Activated T-helper 9 cell treated with anti-CD3 and anti-CD28 coated beads, Interleukin-2, amount 50 U/mL, for 16 hours (primary cell): ENCODE measurements at places on chromosomes 12 and 14.

GRCh38 chr14:72528059-72528862, 365.6 kb downstream of the DPF3 start:
- no peak for DNase-seq

GRCh38 chr14:63713764-63714163, 14.1 kb downstream of the SGPP1 start:
- DNase-seq, result no peak

DNA sequence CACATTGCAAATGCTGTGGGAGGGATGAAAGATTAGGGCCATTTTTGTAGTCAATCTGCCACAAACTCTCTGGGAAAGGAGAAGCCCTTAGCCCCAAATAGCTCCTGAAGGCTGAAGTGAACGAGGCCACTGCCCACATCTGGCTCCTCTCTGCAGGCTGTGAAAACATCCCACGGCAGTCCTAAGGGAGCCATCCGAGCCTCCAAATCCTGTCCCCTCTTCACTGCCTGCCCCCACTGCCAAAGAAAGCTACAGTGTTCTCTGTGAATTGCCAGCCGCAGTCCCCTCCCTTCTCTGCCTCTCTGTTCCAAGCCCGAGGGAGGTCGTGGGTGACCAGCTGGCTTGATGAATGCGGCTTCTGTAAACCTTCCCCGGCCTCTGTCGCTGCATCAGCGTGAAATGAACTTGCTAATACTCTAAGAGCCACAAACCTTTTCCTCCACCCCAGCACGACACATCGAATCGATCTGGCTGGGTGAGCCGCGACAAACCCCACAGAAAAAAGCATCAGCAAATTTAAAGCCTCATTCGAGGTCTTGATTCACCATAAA, 180.7 kb upstream of the NRXN3 start:
- no peak for DNase-seq

- no peak for DNase-seq
Observed at GRCh38 chr14:64508215-64508776, 3.7 kb downstream of the ZBTB1 start.

- no peak for DNase-seq
Observed at GRCh38 chr12:5433845-5434646, 2.1 kb downstream of the NTF3 start.

- DNase-seq, result no peak
Observed at GRCh38 chr12:32301216-32301615, 98.1 kb upstream of the FGD4 start.

DNA sequence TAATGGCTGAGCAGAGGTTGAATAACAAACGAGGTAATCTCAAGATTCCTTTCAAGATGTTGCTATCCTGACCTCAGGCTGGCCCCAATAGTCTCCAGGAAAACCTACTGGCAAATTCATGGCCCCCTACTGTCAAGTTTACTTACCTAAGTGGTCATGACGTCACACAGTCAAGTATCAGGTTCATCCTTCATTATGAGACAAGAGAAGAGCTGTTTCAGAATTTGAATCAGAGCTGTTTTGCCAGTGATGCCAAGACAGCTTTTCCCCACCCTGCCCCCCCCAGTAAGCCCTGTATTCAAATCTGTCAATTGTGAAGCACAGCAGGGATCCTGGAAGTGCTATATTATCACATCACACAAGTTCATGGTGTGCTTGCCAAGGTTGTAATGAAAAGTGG, 509.6 kb downstream of the NOVA1 start:
- no peak for DNase-seq

GRCh38 chr14:74531006-74531405, 37.4 kb downstream of the ISCA2 start:
- DNase-seq, result no peak

GRCh38 chr12:50050410-50051098, 6.8 kb upstream of the ASIC1 start:
- DNase-seq, result no peak

DNA sequence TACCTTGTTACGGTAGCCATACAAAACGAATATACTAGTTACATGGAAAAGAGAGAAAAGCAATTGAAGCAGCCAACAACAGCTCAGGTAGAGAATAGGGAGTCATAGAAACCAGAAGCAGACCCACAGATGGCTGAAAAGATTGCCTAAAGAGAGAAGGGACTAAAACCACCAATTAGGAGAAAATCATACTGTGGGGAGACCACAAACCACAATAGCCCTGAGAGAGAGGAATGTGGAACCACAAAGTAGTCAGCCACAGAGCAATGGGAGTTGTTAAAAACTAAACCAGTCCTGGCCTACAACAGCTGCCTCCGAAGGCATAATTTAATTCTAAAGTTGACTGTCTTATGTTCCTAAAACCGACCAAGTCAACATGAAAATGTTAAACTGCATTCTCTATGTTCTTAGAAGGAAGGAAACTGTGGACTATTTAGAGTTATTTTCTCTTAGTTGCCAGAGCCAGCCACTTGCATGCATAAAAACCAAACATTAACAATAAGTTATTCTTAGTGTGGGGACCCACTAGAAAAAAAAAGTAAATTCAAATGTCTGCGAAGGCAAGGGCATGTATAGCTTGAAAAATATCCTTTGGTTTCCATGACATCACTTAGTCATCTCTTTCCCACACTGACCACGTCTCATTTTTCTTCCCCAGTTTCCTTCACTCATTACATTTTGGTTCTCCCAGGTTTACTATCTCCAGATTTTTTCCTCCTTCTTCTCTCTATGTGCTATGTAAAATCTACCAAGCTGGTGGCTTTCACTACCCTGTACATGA, 398.1 kb downstream of the NOVA1 start:
- DNase-seq, result no peak

- no peak for DNase-seq
Observed at GRCh38 chr12:6432991-6433390, 11.8 kb upstream of the CD27 start.

DNA sequence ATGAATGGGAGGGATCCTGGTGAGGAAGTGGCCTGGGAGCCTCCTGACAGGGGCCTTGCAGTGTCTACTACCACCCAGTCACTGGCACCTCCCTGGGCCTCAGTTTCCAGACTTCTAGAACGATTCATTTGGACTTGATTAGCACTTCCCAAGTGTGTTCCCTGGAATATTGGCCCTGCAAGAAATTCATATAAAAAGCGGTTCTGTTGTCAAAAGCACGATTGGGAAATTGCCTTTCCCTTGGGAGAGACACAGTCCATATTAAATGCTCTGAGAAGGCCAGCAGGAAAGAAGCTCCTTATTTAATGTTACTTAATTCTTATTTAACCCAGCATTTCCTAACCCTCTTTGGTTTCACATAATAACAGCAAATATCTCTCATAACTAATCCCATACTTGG, 61.9 kb downstream of the DRAM1 start:
- DNase-seq, result no peak

GRCh38 chr12:4881266-4882064, 28.2 kb upstream of the KCNA1 start:
- DNase-seq, result no peak

DNA sequence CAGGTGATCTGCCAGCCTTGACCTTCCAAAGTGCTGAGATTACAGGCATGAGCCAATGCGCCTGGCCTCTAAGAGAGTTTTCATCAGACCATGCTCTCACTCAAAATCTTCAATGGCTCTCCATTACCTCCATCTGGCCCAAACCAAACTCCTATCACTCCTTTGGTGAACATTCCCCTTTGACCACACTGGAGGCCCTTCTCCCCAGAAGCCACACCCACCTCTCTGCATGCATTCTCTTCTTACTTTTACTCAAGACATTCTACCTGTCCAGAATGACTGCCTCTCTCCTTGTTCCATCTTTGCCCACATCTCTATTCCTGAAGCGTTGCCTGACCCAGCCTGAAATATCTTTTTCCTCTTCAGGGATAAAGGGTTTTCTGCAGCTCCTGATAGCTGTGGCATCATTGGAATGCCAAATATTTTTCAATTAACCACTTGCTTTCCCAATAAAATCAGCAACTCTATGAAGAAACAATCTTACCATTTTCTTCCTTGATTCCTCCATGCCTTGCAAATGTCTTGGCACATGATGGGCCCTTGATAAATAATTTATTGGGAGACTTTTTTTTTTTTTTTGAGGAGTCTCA, 15.5 kb downstream of the PLEK2 start:
- DNase-seq, result no peak

DNA sequence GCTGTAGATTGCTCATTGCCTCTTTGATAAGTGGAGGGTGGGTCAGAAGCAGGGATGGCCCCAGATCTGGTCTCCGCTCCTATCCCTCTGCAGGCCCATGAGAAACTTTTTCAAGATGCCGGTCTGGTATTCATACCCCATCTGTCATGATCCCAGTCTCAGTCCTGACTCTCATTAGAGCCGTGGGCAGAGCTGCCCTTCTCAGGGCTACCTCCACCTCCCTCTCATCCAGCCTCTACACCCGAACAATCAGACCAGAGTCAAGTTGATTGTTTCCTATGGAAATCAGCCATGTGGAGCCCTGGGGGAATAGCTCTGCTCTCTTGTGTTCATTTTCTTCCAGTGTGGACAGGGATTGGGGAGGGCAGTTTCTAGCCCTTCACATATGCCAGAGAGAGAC, 45.8 kb downstream of the NEUROD4 start:
- DNase-seq, result no peak

DNA sequence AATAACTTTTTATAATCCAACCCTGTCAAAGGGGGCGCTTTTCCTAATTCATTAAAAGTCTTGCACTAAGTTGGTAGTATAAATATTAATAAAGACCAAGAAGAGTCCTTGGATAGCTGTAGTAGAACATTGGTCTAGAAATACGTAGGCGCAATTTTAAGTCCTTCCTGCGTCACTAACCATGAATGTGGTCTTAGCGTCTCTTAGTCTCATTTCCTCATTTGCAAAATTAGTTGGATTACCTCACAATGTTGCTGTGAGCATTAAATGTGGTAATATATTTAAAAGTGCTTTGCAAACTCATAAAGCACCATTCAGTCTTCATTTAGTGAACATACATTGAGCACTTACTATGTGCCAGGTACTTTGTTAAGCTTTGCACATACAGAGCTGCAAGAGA, 149.7 kb downstream of the AEBP2 start:
- no peak for DNase-seq

DNA sequence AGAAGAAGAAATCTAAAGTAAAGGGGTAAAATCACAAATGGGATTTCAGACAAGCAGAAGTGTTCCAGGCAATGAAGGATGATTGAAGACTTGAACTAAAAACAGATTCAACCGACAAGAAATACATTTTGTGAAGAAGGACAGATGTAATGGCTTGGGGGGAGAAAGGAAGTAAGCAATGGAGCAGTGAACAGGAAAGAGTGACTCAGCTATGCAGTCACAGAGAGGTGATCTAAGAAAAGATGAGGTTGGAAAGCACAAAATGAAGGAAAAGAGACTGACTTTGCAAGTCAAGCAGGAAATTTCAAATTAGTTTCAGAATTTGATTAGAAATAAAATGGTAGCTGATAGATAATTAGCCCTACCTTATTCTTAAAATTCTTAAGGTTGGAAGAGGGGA, 66.5 kb downstream of the PUS7L start:
- no peak for DNase-seq
